ENCODE measurements at places on chromosomes 1 and 21.
A peak's percentile ranks its signal among the peaks of the same experiment; 100 is the strongest.

GRCh38 chr1:112776688-112777087 is 61.6 kb upstream of the PPM1J start:
- no peak for DNase-seq

DNA sequence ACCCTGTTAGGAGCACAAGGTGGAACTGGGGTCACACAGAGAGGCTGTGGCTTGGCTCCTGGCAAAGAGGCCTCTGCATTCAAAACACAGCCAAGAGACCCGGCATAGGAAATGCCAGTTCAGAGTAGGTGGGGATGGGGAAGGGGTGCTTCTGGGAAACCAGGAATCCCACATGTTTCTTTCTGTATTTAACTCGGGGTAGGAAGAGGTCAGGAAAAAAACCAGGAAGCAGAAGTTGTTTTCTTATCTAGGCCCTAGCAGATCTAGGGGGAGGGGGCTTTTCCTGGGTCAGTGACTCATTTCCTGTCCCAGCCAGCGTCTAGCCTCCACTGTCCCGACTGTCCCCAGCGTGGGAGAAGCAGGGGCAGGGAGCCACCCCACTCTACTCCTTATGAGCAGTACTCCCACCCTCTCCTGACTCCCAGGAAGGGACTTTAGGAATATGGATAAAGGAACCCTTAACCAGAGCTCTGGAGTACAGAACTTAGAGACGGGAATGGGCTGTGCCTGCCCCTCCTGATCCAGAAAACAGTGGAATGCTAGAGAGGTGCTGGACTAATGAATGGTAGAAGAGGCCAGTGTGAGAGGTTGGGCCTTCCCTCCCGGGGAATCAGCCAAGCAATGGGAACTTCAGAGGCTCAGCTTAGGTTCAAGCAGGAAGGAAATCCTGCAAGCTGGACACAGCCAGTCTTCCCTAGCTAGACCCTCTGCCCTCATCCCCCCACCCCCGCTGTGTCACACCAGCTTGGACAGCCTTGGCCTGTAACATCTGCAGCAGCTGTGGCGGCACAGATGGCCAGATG is 5.7 kb downstream of the FHL3 start:
- DNase-seq, result peak; percentile 70

DNA sequence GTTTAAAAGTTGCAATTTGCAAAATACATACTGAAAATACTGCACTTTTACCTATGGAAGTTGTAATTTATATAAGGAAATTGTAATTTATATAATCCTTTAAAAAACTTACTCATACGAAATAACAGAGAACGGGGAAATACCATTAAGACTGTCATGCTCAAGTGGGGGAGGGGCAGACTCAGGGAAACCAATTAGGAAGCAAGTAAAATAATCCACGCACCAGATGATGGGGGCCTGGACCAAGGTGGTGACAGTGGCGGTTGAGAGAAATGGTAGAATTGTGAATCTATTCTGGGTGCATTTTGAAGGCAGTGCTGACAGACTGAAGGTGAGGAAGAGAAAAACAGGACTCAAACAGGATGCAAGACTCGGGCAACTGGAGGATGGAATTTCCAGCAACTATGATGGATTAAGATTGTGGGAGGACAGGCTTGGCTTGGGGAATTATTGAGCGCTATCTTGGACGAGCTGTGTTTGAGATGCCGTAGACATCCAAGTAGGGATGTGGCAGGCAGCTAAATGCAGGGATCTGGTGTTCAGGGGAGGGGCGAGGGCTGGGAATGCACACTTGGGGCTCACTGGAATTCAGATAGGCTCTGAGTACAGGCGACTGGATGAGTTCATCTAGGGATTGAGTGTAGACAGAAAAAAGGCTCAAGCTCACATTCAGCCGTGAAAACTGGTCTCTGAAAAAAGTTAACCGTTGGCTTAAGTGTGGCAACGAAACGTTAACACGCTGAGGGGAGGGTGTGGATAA is 977 bp downstream of the LCA5L start:
- no peak for DNase-seq

- no peak for DNase-seq
These were observed 33.7 kb upstream of the AK4 start for GRCh38 chr1:65114322-65114721.

DNA sequence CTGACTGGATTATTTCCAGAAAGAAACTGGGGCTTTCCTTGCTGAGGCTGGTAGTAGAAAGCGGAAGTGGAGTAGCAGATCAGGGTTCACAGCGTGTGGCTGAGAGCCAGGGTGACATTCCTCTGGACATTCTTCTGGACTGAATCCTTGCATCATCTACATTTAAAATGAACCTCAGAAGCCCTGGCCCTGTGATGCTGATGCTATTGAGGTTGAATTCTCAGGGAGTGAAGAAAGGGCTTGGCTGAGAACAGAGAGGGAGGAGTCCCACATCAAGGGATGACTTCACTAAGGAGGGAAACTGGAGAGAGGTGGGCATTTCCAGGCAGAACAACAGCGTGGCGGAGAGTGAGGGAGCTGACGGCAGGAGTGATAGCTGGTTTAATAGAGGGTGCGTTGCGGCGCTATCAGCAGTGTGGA is 102.3 kb upstream of the LMO4 start:
- DNase-seq, result peak; percentile 78

- no peak for DNase-seq
These were observed 22.3 kb upstream of the FAM78B start for GRCh38 chr1:166189126-166189525.

DNA sequence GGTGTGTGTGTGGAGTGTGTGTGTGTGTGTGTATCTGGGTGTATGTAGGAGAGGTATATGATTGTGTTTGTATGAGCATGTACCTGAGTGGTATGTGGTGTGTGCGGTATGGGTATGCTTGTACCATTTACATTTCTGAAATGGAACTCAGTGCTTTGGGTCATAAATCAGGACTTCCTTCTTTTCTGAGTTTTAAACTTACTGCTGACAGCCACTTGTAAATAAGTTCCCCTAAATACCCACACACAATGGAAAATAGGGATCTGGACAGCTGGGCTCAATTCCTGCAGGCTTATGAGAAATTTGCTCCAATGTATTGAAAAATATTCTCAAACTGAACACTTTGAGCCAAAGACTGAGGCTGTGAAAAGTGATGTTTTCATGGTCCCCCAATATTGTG is 293.6 kb downstream of the HLX start:
- DNase-seq, result peak; percentile 34

DNA sequence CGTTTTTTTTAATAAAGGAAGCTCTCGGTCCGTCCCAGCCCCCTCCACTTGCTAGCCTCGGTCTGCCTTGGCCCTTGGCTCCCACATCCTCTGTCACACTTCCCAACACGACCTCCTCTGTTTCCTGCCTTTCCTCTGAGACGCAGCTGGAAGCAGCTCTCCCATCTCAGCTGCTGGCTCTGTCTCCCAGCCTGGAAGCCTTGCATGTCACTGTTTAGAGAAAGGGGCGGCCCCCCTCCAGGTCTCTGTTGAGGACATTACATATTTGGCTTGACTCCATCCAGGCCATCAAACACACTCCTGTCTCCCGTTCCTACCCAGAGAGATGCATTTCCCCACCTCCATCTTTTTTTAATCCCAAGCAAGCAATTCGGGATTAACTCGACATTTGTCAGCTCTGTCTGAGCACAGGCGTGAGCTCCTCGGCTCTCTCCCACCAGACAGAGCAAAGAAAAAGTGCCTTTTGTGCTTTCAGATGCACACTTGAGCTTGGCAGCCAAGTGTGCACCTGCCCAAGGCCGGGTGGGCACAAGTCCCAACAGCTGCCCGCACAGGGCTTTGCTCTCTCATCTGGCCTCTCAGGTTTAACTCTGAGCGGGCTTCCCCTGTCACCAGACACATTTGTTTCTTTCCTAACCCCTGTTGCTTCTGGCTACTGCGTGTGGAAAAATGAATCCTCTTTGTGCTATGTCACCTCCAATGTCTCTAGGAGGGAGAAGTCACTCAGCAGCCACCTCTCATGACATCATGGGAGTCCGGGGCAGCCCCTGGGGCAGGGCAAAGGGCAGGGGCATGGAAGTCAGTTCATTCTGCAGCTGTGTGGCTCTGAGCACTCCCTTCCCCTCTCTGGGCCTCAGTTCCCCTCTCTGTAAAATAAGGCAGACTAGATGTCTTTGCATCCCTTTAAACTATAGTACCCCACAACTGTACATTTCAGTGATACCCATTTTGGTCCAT is 108.3 kb downstream of the KCND3 start:
- no peak for DNase-seq

DNA sequence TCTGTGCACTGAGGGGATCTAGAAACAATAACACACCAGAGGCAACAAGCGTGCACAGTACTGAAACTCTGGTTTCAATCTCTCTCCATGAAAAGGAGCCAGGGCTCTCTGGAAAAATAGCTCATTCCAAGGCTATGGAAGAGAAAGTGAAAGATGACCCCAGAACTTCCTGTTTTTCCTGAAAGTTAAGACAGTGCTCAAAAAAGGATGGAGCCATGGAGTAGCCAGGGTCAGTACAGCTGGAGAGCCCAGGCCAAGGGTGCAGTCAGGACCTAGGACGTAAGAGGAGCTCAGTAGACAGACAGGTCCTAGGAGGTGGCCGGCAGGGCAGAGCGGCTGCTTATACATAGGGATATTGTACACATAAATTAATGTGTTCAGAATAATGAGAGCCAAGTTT is 19.1 kb downstream of the NOL9 start:
- no peak for DNase-seq

GRCh38 chr1:30754684-30755171 is 2.8 kb downstream of the LAPTM5 start:
- peak; percentile 91 for DNase-seq

- no peak for DNase-seq
These were observed 82.0 kb upstream of the NFIA start for GRCh38 chr1:61000327-61000726.

Measured in CD14-positive monocyte (primary cell).